ENCODE measurements at places on chromosomes 7 and 10.

DNA sequence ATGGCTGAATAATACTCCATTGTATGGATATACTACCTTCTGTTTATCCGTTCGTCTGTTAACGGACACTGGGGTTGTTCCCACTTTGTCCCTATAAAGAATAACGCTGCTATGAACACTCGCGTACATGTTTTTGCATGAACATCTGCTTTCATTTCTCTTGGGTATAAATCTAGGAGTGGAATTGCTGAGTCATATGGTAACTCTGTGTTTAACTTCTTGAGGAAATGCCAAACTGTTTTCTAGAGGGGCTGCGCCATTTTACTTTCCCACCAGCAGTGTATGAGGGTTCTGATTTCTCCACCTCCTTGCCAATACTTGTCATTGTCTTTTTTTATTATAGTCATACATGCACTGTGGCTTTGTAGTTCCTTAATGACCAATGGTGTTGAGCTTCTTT is 20.6 kb upstream of the RASSF4 start:
- no peak for DNase-seq

GRCh38 chr10:35506741-35507140 is 98.4 kb upstream of the GJD4 start:
- DNase-seq, result no peak

GRCh38 chr10:71634531-71635164 is 84.9 kb downstream of the C10orf105 start:
- DNase-seq, result no peak

DNA sequence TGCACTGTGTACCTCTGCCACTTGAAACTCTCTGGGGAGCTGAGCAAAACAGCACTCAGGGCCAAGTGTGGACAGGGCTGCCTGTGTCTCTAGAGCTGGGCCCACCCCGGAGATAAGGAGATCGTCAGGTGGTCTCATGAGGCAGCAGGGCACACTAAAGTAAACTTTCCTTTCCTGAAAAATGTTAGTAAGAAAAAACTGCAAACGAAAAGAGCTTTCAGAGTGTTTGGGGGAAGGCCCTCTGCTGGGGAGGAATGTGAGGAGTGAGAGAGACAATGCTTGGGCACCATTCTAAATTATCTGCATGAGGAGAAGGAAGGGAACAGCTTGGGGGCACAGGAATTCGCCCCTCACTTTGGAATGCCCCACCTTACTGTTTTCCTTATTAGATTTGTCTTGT is 127.7 kb downstream of the ATXN7L1 start:
- DNase-seq, result no peak

GRCh38 chr10:79128923-79129305 is 60.1 kb downstream of the ZMIZ1 start:
- DNase-seq, result no peak
